Fibroblast of skin of left quadriceps (primary cell): ENCODE measurements at places on chromosomes 4 and X.

DNA sequence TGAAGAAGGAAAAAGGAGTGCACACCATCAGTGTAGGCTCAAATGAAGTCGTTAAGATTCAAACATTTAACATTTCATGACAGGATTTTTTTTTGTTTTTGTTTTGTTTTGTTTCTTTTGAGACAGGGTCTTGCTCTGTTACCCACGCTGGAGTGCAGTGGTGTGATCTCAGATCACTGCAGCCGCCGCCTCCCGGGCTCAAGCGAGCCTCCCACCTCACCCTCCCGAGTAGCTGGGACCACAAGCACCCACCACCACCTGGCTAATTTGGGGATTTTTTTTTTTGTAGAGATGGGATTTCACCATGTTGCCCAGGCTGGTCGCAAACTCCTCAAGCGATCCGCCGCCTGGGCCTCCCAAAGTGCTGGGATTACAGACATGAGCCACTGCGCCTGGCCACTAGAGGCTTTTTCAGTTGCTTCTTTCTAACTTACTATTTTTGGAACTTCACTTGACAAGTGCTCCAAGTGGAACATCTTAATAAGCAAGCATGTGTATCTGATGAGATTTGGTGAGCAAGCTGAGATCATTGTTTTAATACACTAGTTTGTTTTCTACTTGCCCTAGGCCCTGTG is 78.9 kb upstream of the CNKSR2 start:
- DNase-seq = no peak

GRCh38 chrX:40506201-40506985 is 74.4 kb upstream of the ATP6AP2 start:
- peak; percentile 57 for DNase-seq

DNA sequence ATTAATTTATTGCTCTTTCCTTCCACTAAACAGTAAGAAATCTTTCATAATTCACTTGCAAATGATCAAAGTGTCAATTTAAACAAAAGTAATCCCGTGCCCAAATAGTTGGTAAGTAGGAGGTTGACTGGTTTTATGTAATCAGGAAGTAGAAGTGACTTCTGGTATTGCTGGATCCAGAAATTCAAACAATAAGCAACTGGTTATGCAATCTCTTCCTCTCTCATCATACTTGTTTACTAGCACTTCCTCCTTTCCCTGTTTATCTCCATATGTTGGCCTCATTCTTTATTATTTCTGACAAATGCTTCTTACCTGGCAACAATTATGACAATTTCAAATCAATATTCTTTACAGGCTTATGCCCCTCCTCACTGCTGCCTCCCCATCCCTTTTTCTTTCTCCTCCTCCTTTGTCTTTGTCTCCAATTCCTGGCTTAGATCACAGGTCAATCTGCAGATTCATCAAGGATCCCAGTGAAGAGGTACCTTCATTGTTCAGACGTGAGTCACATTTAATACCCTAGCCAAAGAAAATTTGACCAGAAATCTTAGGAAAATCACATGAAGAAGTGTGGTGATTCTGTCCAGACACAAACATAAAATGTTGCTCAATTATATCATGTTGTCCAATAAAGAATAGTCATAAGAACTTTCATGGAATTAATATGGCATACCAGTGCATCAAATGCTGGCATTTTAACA is 323.2 kb upstream of the PCDH7 start:
- DNase-seq = peak; percentile 15

DNA sequence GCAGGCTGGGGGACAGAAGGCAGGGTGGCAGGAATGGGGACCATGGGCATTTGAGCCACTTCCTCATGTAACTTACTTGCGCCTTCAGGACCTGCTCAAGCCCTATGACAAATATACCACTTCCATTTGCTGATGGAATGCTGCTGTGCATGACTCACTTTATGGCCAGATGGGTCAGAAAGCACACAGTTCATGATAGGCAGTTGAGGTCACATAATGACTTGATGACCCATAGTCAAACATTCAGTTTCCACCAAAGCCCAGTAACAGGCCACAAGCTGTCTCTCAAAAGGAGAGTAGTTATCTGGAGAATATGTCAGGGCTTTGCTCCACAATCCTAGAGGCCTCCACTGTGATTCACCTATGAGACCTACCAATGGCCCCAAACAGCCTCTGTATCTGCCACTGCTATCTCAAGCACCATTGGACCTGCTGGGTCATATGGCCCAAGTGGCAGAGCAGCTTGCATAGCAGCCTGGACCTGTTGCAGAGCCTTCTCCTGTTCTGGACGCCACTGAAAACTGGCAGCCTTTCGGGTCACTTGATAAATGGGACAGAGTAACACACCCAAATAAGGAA is 5.3 kb upstream of the PAPSS1 start:
- DNase-seq = no peak

- peak; percentile 49 for DNase-seq
Measured at GRCh38 chr4:183471946-183472708, 27.7 kb downstream of the CDKN2AIP start.

- DNase-seq = no peak
Measured at GRCh38 chrX:36577006-36577405, 431.2 kb upstream of the FAM47C start.

- no peak for DNase-seq
Measured at GRCh38 chrX:69535661-69536060, 31.5 kb downstream of the NALF2 start.

GRCh38 chr4:113292371-113293042 is 243.1 kb downstream of the ANK2 start:
- DNase-seq = peak; percentile 42

- peak; percentile 1 for DNase-seq
Measured at GRCh38 chr4:74768857-74769525, 25.3 kb downstream of the BTC start.

- DNase-seq = no peak
Measured at GRCh38 chr4:158714937-158715336, 8.3 kb downstream of the PPID start.

DNA sequence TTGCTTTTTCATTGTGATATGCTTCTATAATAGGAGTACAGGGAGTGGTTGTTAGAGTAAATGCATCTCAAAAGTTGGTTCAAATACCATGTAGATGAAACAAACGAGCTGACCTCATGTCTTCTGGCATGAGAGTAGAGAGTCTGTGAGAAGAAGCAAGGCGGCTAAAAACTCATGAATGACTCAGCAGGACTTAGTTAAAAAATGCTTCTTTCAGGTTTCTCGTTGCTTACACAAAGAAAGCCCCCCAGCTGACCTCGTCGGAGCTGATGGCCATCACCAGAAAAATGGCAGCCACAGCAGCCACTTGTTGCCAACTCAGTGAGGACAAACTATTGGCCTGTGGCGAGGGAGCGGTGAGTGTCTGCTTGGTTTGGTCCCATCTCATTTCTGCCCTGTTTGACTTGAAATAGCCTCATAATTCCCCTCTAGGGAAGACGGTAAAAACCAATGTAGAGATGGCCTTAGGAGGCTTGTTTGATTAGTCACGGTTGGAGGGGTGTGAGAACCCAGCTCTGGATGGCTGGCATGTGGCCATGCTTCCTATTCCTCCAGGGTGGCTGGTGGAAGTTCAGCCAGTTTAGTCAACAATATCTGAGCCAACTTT is 14.5 kb downstream of the AFP start:
- peak; percentile 69 for DNase-seq

- no peak for DNase-seq
Measured at GRCh38 chr4:96504386-96504785, 664.5 kb downstream of the PDHA2 start.

- no peak for DNase-seq
Measured at GRCh38 chr4:1399508-1400190, 6.6 kb downstream of the NKX1-1 start.

DNA sequence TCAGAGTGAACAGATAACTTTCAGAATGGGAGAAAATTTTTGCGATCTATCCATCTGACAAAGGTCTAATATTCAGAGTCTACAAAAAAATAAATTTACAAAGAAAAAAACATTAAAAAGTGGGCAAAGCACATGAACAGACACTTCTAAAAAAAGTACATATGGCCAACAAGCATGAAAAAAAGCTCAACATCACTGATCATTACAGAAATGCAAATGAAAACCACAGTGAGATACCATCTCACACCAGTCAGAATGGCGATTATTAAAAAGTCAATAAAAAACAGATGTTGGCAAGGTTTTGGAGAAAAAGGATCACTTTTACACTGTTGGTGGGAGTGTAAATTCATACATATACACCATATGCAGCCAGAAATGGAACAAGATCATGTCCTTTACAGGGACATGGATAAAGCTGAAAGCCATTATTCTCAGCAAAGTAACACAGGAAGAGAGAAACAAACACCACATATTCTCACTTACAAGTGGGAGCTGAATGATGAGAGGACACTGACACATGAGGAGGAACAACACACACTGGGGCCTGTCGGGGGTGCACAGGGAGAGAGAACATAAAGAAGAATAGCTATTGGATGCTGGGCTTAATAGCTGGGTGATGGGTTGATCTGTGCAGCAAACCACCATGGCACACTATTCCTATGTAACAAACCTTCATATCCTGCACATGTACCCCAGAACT is 41.6 kb upstream of the ITM2A start:
- no peak for DNase-seq

DNA sequence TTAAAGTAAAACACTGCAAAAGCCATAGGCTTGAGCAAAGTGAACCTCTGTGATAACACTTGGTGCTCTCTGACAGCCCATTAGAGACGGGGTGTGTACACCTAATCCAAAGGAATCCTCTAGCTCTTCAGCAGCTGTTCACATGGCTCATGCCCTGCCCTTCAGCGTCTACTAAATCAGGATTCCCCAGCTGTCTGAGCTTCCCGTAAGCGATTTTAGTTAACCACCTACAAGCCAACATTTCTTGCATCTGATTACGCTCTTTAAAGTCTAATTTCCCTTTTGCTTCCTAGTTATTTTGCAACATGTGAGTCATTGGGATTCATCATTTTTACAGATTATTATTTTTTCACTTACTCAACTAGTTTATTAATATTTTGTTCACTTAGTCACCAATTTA is 6.5 kb downstream of the DMD start:
- DNase-seq = no peak

GRCh38 chrX:356385-357034 is 30.2 kb downstream of the PPP2R3B start:
- peak; percentile 94 for DNase-seq

GRCh38 chr4:6329478-6330383 is 60.1 kb downstream of the WFS1 start:
- DNase-seq = no peak

DNA sequence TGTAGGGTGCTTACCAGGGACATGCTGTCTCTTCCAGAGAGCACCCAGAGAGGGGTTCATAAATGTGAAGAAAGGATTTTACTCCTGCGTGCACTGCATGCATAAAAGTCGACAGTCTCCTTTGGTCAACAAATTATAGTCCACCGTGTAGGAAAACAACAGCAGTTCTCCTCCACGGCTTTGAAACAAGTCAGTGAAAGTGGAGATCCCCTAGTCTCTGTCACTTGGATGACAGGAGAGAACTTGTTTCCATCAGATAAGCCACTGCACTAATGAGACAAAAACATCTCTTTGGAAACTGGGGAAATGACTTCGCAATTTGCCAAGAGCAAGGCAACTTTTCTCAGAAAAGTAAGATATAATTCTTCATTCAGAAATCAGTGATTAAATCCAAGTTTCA is 9.7 kb downstream of the UNC5C start:
- DNase-seq = no peak

DNA sequence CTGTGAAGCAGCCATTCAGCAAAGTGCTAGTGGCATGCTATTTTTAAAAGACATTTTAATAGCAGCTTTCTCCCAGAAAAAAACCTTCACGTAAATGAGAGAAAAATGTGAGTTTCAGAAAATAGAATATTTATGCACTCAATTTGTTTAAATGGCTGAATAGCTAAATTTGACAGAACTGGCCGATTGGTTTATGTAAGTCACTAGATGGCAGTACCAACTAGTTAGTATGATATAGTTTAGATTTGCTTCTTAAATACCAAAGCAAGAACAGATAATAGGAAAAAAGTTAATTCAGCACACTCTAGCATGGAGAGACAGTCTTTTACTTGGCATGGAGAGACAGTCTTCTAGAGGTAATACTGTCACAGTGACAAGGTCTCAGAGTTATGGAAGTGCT is 250.1 kb downstream of the SNCA start:
- no peak for DNase-seq

DNA sequence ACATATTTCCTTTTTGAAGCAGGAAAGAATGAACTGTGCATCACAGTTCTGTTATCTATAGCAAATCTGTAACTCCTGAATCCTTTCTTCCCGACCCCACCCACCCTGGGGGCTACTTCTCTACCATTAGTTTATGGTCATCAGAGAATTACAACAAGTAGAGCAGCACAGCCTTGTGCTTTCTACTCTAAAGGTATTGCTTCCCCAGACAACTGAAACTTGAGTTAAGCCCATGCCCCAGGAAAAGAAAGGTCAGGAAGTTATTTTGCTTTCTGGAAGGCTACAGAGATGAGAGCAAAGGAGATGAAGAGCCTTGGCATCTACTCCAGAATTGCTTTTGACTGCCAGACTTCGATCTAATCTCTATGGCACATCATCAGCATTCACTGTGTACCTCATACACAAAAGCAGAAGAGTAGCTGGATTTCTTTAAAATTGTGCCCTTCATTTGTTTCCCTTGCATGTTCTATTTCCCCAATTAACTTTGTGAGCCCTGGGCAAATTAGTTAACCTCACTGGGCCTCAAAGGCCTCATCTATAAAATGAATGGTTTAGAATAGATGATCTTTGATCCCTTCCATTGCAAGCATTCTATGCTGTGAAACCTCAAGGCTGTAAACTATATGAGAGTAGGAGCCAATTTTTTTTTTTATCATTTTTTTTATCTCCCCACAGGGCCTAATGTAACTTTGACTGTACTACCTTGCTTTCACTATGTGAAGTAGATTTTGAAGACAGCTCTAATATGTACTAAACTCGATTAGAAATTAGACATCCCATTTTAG is 595.6 kb downstream of the RPA4 start:
- no peak for DNase-seq

DNA sequence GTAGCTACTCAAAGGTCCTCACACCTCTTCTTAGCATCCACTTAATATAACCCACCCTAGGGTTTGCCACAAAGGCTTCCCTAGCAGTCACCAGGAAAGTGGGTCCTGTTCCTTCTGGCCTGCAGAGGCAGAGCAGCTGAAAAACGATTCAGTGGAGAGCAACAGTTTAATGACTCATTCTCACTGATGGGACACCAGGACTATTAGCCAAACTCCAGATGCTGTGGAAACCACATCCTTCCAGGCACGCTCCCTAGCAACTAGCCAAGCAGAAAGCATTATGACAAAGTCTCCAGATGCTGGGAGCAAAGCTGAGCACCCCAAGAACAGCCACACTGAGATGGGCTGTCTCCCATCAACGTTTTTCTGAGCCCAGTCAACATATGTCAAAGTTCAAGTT is 30.3 kb upstream of the UTP14A start:
- DNase-seq = peak; percentile 42

- no peak for DNase-seq
Measured at GRCh38 chrX:39519566-39520301, 578.0 kb downstream of the BCOR start.

GRCh38 chr4:138455097-138455496 is 212.9 kb upstream of the SLC7A11 start:
- no peak for DNase-seq

- no peak for DNase-seq
Measured at GRCh38 chr4:2462218-2462991, 6.5 kb upstream of the RNF4 start.

- no peak for DNase-seq
Measured at GRCh38 chr4:154908168-154908567, 127.1 kb downstream of the RBM46 start.
